ENCODE measurements at places on chromosomes 1 and 21.

- no peak for DNase-seq
Measured at GRCh38 chr1:226131639-226132038, 54.9 kb downstream of the ACBD3 start.

DNA sequence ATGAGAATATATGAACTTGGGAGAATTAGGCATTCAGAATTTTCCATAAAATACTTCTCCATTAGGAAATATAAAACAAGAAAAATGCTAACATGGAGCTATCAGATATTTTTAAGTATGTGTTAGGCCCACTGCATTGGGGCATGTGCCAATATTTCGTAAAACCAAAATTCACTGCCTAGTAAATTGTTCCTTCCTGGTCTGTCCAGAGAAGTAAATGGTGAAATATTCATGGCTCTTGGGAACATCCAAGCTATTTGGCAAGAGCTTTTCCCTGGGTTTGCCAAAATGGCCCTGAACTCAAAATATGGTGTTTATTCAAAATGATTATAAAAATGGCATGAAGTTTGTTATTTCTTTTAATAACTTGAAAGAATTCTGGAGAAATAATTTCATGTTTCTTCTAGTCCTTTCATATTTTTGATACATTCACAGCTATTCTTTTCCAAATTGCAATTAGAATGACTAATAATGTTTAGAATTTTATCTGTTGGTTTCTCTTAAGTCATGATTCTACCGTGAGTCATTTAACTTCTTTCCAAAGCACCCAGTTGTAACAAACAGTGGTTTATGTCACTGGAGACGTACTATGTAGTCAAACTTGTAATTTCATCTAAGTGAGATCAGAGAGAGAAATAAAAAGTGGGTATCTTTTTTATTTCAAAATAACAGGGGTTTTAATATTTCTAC lies 25.7 kb upstream of the SLC19A2 start:
- DNase-seq, result no peak

- no peak for DNase-seq
Measured at GRCh38 chr1:29883411-29883832, 647.1 kb downstream of the PTPRU start.

GRCh38 chr1:7646981-7647901 lies 123.9 kb upstream of the VAMP3 start:
- peak; percentile 17 for DNase-seq

GRCh38 chr1:92826792-92827191 lies 5.0 kb upstream of the RPL5 start:
- DNase-seq, result no peak

DNA sequence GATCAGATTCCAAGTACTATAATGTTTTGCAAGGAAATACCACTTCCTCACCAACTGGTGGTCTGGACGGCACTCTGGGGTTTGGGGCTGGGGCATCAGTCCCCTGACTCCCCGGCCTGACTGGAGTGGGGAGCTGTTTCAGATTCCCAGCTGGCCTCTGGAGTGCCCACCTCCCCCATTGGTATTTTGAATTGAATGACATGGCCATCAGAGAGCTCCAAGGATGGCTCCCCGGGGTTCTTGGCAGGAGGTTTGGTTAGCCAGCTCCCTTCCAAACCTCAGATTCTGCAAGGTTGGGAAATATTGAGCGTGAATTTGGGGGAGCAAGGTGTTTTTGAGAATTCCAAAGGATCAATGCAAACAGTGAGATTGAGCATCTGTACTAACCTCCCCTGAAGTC lies 2.2 kb upstream of the INAVA start:
- no peak for DNase-seq

GRCh38 chr1:67590329-67590728 lies 94.7 kb upstream of the GADD45A start:
- no peak for DNase-seq

GRCh38 chr21:25487046-25487594 lies 120.2 kb downstream of the MRPL39 start:
- DNase-seq, result no peak

DNA sequence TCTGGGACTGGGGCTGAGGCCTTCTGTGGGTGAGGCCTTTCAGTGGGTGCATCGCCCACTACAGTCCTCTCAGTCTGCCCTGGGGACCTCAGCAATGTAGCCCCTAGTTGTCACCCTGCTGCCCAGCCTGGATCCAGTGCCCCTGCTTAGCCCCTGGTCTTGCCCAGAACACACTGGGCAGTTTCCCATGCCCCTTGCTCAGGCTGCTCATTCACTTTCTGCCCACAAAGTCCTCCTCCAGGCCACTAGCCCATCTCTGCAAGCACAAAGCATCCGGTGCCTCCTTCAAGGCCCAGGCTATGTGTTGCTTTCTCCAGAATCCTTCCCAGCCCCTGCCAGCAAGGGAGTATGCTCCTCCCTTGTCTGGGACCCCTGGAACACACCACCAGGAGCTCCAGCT lies 5.4 kb upstream of the ADORA1 start:
- no peak for DNase-seq

GRCh38 chr1:200179126-200179780 lies 151.7 kb downstream of the NR5A2 start:
- no peak for DNase-seq

DNA sequence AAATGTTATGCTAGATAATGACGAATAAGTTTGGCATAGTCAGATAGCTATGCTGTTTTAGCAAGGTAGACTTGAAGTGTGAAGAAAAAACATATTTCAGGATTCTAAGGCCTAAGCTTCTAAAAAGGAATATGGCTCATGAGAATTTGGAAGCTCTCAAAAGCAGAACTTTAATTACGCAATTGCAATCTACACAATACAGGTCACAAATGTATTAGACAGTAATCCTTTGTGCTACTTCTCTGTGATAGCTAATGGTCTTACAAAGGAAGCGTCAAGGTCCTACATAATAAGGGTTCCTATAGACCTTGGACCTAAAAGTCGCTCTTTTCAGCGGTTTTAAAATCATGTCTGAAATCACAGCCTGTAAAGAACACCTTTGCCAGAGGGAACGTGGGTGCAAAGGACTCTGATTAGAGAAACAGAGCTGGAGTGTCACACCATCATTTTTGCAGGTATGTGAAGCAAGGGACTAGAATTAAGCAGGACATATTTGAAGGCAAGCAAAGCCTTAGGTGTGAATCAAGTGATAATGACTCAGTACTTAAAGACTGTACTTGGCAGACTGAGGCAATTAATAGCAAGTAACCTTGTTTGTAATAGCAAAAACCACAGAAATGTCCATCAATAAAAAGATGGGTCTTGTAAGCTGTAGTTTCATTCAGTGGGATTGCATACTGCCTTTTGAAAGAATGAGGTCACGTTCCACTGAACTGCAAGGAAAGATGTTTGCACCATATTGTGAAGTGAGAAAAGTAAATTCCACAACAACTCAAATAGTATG lies 420.2 kb downstream of the KCTD3 start:
- DNase-seq, result no peak

All from CMK (cell line).